GM10248 (cell line): ENCODE measurements at places on chromosomes 7 and 10.

- no peak for DNase-seq
Measured at GRCh38 chr7:112646783-112647182, 143.4 kb downstream of the TMEM168 start.

DNA sequence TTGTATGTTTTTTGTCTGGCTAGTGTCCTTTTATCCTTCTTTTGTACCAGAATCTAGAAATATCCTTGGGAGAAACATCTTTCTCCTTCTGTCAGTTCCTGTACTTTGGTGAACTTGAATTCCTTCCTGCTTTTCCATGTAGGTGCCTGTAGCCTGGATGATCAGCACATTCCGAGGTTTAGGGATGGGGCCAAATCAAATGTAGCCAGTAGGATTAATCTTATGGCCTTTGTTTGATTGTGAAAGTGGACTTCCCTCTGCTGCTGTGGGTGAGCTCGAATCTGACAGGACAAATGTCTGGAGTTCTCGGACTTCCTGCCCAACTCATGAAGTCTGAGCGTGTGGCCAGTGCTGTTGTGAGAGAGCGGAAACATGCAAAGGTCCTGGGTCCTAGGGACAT is 33.2 kb upstream of the NAMPT start:
- no peak for DNase-seq

DNA sequence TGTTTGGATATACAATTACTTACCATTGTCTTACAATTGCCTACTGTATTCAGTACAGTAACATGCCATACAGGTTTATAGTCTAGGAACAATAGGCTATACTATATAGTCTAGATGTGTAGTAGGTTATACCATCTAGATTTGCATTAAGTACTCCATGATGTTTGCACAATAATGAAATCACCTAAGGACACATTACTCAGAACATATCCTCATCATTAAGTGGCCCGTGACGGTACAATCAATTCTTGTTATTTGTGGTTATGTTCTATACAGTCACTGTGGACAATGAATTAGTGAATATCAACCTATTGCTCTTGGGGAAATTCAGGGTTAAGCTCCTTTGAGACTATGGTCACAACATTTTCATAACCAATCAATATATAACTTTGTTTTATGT is 75.6 kb downstream of the MICU1 start:
- no peak for DNase-seq

- DNase-seq, result no peak
Measured at GRCh38 chr7:107777702-107778101, 25.3 kb downstream of the SLC26A3 start.

DNA sequence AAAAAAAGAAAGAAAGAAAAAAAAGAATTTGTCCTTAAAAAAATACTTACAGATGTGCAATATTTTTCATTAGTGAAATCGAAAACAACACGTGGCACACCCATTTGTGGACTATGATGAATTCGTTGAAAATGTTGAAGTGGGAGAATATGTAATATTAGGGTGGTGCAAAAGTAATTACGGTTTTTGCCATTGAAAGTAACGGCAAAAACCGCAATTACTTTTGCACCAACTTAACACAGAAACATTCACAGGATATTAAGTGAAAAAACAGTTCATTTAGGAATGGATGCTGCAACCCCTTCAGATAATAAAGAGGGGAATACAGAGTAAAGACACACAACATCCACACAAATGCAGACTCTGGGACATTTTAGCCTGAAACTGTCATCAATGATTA is 96.0 kb downstream of the CALN1 start:
- no peak for DNase-seq

DNA sequence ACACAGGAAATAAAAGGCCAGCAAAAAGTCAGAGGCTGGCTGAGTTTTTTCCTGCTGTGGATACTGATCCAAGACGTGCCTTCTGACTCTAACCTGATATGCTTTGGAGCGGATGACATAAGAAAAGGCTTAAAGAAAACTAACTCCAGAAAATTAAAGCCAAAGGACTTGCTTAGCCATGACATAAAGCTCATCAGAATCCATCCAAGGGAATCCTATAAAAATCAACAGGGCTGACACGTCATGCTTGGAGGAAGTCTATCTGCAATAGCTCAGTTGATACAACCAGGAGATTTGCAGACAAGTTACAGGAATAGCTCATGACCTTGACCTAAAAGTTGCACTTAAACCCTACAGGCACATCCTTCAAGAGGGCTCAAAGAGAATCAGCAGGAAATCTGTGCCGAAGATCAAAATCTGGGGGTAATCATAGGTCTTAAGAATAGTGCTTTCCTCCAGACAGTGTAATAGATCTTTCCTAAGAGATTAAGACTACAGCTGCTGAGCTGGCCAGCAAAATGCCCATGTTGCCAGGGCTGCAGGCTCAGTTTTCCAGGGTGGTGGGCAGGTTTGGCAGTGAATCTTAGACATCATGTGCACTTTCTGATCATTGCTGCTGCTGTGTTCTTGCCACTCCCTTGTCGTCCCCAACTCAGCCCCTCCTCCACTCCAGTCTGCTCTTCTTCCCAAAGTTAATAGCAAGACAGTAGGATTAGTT is 111.5 kb upstream of the SVIL start:
- DNase-seq, result no peak

DNA sequence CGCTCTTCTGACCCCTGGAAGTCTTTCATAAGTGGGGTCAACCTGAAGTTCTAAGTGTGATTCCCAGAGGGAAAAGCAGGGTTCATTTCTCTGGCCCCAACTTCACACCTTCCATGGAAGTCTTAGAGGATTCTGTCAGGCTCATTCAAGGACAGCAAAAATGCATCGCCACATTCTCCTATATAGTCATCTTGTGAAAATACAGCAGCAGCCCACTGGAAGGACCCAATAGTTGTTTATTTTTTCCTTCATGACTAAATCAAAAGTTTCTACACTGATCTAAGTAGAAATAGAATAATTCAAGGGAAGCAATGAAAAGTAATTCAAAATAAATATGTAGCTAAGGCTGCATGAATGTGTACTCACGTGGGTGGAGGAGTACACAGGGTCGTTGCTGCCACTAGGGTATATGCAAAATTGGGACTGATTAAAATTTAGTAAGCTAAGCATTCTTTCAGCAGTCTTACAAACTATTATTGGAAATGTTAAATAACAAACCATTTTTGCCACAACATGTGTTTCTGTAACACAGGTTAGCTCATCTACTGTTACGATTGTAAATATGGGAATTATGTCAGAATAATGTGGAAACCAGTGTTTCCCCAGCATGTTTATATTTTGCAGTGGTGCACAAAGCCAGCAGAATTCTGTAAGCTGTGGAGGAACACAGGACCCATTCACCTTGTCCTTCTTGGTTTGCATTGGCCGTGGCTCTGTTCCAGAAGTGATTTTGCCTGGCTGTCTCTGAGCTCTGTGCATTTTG is 33.5 kb downstream of the EEPD1 start:
- no peak for DNase-seq

GRCh38 chr10:115525141-115525540 is 432.0 kb downstream of the ATRNL1 start:
- no peak for DNase-seq

DNA sequence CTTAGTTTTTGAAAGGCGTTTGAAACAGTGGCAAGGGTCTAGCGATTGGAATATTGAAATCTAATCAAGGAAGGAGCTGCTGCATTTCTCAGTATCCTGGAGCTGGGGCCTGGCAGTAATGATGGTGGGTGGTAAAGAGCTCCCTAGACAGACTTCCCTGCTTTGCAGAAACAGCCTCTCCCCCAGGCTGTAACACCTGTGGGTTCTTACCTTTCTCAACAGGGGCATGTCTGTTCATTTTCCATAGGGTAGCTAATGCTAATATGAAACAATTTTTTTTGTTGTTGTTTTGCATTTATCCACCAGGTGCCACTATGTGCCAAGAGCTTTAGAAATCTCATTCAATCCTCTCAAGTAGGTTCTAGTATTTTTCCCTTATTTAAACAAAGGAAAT is 345.5 kb downstream of the REEP3 start:
- DNase-seq, result no peak
